ENCODE measurements at places on chromosomes 4 and X. TPM values are rescaled to one million over a fixed set of nuclear protein-coding genes. Genes with fewer than 3 reads are reported as not detected.

VGLL1 gene
- not detected for total RNA-seq

NXF2B gene
- not detected for total RNA-seq

HAND2 gene
- total RNA-seq = 48.7 TPM

ADGRL3 gene
- total RNA-seq = 3.0 TPM

HS3ST1 gene
- total RNA-seq = 2.5 TPM
